ENCODE measurements at places on chromosomes 5 and 9.

- no peak for DNase-seq
Measured at GRCh38 chr9:130347931-130348330, 82.4 kb downstream of the HMCN2 start.

GRCh38 chr5:137055271-137055872 lies 443.8 kb downstream of the SPOCK1 start:
- no peak for DNase-seq

- no peak for DNase-seq
Measured at GRCh38 chr9:128603697-128604096, 51.3 kb downstream of the SPTAN1 start.

GRCh38 chr9:97710356-97711222 lies 13.4 kb upstream of the XPA start:
- peak; percentile 62 for DNase-seq

DNA sequence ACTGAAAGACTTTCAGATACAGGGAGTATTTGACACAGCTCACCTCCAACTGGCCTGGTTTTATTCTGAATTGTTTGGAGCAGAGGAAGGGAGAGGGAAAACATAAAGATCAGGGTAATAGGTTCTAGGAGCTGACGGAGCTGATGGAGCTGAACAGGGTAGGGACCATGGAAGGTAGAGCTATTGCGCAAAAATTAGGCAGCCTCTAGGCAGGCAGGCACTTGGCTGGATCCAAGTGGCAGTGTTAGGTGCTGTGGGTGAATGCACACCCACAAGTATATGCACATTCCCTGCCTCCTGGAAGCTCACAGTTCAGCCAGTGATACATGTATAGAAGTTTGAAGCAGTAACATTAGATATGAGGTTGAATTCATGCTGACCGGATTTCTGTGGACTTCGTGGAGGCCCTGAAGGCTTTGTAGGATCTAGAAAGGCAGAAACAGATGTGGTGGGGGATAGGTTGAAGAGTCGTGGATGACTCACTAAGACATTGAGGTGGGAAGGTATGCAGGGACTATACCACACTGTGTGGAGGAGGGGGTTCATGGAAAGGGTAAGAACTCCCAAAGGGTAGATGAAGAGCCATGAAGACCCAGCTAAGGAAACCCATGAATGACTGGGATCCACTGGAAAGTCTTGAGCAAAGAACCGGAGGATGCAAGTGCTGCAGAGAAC lies 50.8 kb downstream of the WWC1 start:
- peak; percentile 81 for DNase-seq

Measured in fibroblast of skin of abdomen (primary cell).